NCI-H2081 (cell line): ENCODE measurements at places on chromosomes 16 and 17.

DNA sequence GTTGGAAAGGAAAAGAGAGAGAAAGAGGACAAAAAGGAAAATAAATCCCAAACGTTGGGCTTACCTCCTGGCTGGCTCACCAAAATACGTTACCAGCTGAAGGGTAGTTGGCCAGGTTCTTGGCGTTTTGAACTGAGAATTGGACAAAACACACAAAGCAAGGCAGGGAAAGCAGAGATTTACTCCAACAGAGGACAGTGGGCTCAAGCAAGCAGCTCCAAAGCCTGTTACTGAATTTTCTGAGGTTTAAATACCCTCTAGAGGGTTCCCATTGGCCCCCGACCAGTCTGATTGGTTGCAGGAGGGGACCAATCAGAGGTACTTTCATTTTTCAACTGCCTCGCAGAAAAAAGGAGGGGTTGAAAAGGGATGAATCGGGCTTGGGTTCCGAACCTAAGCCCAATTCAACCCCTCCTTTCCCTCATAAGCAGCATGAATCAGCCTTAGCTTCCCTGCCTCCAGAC, 55.6 kb upstream of the ALOX12 start:
- DNase-seq: no peak

DNA sequence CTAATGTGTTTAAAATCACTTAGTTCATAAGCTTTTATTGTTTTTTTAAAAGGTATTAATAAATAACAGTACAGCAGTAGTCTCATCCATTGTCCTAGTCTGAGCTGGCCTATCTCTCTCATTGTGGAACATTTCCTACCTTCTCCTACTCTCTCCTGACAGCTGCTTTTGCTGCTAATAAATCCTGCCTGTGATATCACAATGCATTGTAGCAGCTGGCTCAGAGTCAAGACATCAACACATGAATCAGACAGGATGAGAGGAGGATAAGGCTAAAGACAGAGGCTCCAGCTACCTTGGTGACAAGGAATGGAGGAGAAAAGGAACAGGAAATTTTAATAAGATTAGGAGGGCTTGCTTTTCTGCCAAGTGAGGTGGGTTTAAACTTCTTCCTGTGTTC, 626.1 kb downstream of the HS3ST4 start:
- DNase-seq: no peak

DNA sequence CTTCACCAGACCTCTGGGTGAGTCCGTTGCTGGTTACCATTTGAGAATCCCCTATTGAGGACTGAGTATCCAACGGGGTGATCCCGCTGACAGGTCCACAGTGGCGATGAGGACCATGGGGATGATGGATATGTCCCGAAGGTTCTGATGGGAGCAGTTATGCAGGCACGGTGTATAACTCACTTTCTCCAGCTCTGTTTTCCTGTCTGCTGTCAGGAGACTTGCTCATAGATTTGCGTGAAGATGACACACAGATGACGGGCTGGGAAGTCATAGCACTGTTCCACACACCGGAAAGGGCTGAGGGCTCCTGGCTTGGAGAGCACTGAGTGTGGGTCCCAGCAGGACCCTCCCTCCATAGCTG, 22.2 kb upstream of the ADCY7 start:
- no peak for DNase-seq

DNA sequence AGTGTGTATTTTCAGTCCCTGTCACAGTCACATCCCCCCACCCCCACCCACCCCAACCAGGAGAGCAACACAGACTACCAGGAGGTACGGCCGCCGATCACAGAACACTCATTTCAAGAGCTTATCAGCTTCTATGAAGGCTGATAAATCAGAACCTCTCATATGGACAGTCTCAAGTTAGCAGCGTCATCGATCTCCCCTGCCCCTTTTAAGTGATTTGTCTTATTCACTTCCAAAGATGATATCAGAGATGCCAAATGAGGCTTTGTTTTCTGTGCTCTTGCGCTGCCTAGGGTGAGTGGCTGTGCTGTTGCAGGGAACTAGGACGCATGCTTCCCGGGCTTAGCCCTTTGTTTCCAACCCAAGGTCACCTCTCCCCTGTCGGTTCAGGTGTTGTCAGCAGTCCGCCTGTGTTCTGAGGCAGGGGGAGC, 26.8 kb upstream of the PMFBP1 start:
- DNase-seq: no peak

DNA sequence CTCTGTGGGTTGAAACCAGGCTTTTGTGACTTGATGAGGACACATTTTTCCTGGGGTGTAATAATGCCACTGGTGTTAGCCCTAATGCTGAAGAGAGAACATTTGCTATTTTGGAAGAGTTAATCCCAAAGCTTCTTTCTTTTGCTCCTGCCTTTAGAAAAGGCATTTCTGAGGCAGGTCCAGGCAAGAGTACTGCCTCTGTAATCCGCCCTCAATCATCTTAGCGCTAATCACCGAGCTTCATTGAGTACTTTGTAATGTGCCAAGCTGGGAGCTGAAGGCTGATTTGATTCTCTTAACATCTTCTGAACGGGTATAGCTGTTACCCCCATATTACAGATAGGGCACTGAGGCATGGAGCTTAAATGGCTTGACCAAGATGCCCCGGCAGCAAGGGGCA, 60.3 kb downstream of the AKAP1 start:
- DNase-seq: no peak

- DNase-seq: no peak
Measured at GRCh38 chr17:17933775-17934174, 38.4 kb downstream of the TOM1L2 start.

- no peak for DNase-seq
Measured at GRCh38 chr16:49631187-49632041, 224.5 kb downstream of the ZNF423 start.

DNA sequence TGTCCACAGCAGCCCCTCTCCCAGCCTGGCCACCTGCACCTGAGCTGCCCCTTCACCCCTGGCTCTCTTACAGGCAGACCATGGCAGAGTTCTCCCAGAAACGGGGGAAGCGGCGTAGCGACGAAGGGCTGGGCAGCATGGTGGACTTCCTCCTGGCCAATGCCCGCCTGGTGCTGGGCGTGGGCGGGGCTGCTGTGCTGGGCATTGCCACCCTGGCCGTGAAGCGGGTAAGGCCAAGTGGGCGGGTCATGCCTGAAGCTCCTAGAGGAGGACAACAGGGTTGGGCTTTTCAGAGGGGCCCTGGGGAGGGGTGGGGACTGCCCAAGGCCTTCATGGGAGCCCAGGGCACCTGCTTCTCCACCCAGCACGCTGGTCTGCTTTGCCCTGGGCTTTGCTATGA, 2.2 kb downstream of the MIEF2 start:
- no peak for DNase-seq

- no peak for DNase-seq
Measured at GRCh38 chr17:75447951-75448856, 8.2 kb upstream of the TMEM94 start.

GRCh38 chr17:9239793-9240658, 218.7 kb downstream of the NTN1 start:
- DNase-seq: no peak

- peak; percentile 59 for DNase-seq
Measured at GRCh38 chr17:2172077-2172851, 117.4 kb downstream of the HIC1 start.

GRCh38 chr16:24289166-24289700, 33.1 kb downstream of the CACNG3 start:
- DNase-seq: no peak
